PC-9 (cell line): ENCODE measurements at places on chromosomes 1 and 21. TPM values are rescaled to one million over a fixed set of nuclear protein-coding genes. Genes with fewer than 3 reads are reported as not detected.

The GBP7 gene
- total RNA-seq = not detected in 2 replicates

The LIN28A gene
- not detected in 2 replicates for total RNA-seq

The SLAMF7 gene
- total RNA-seq = 1.7 and 3.6 TPM in 2 replicates

The KRTAP7-1 gene
- not detected in 2 replicates for total RNA-seq

The BMP8A gene
- 0.31 TPM in 1 of 2 replicates, not detected in the other for total RNA-seq

The LAPTM5 gene
- total RNA-seq = 4.0 and 5.0 TPM in 2 replicates

GRCh38 chr21:44985441-44986401 lies 45.9 kb downstream of the SLX9 start:
- H3K4me1 ChIP-seq = no peaks in the 10 kb centered on the region
- no peaks in the 10 kb centered on the region for H3K36me3 ChIP-seq
- no peak for DNase-seq
- H3K4me3 ChIP-seq = no peak overlapping the region
- no peak overlapping the region for H3K27ac ChIP-seq

- H3K27ac ChIP-seq = no peak overlapping the region
- H3K4me1 ChIP-seq = no peaks in the 10 kb centered on the region
- no peak overlapping the region for H3K4me3 ChIP-seq
- H3K36me3 ChIP-seq = no peaks in the 10 kb centered on the region
- DNase-seq = peak; percentile 28
Observed at GRCh38 chr1:152461544-152461943, 47.5 kb upstream of the CRNN start.

DNA sequence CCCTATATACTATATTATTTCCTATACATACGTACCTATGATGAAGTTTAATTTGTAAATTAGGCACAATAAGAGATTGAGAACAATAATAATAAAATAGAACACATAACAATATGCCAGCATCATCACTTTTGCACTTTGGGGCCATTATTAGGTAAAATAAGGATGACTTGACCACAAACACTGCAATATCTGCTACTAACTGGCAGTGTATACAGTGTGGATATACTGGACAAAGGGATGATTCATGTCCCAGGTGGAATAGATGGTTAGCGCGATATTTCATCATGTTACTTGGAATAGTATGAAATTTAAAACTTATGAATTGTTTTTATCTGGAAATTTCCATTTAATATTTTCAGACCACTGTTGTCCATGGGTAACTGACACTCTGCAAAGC lies 35.4 kb upstream of the TXLNA start:
- H3K4me3 ChIP-seq = no peak overlapping the region
- no peak for DNase-seq
- H3K4me1 ChIP-seq = peaks cover 14% of the 10 kb centered on the region
- H3K27ac ChIP-seq = peak overlapping the region; percentile 36; the same call in 1 of the 2 replicates

GRCh38 chr1:223076362-223076761 lies 66.7 kb downstream of the TLR5 start:
- H3K4me1 ChIP-seq = no peaks in the 10 kb centered on the region
- H3K27me3 ChIP-seq = peaks cover 45% of the 10 kb centered on the region
- no peak for DNase-seq
- H3K27ac ChIP-seq = no peak overlapping the region
- no peak overlapping the region for H3K4me3 ChIP-seq

DNA sequence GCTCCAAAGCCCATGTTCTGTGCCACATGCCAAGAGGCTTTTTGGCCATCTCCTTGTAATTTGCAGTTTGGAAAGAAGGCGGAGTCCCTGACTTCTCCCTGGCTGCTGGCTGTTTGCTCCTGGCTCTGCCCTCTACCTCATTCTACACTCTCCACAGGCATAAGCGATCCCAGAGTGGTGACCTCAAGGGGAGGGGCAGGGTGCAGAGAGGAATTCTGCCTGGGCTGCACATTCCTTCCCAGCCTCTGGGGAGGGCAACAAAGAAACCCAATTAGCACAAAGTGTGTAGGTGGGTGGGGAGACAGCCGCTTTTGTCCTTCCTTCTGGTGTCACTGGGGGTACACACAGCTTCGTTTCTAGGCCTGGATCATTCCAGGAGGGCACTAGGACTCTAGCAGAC lies 95.3 kb downstream of the HIVEP3 start:
- H3K36me3 ChIP-seq = no peaks in the 10 kb centered on the region
- H3K27ac ChIP-seq = no peak overlapping the region
- DNase-seq = no peak
- H3K27me3 ChIP-seq = no peaks in the 10 kb centered on the region
- H3K4me1 ChIP-seq = peaks cover 11% of the 10 kb centered on the region; the same call in 1 of the 2 replicates
- no peak overlapping the region for H3K4me3 ChIP-seq

DNA sequence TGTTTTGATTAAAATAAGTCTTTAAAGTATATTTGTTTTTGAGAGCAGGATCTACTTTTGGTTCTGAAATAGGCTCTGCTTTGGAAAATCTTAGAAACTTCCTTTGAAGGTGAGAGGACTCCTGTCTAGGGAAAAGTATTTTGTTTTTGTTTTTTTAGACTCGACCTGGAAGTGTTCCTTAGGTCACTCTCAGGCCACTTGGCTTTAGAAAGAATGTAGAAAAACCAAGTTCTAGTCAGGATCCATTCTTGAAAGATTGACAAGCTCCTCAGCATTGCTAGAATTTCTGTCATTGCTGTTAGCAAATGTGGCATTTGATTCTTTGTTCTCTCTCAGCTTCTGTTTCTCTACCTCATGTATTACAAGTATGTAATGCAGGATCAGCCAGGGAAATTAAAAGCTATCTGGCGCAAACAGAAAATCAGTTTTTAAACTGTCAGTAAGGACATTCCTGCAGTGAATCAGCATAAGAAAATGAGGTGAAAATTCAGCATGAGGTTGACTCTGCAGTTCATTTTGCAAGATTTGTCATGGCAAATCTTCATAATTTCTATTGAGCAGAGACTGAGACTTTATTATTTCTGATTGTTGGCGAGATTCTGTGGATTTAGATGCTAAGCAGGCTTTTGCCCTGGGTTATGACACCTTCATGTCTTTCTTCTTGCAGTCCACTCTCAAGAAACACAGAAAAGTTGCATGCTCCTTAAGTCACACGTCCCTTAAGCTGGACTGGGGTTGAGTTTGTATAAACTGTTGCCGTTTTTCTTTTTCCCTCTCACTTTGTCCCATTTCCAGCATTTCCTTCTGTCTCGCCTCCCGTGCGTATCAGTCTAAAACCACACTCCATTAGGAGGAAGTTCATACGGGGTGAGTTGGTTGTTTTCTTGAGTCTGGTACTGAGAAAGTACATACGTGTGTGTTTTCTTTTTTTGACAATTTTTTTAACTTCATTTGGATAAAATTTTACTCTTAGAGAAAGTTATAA lies 12.6 kb downstream of the NTPCR start:
- no peak overlapping the region for H3K27ac ChIP-seq
- H3K4me3 ChIP-seq = no peak overlapping the region
- H3K27me3 ChIP-seq = no peaks in the 10 kb centered on the region
- no peak for DNase-seq
- no peaks in the 10 kb centered on the region for H3K4me1 ChIP-seq

DNA sequence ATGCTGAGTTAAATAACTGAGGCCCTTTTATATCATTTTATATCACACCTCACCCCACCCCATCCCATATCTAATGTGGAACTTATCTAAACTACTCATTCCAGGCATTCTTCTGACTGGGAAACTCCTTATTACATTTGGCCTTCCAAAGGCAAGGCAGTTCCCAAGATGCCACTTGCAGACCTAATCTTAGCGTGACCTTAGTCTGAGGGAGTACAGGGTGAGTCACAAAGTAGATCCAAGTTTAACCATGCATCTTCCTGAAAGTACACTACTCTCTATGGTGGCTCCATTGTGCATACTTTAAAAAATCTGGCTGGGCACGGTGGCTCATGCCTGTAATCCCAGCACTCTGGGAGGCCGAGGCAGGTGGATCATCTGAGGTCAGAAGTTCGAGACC lies 353.6 kb upstream of the C1orf87 start:
- no peak for DNase-seq
- no peaks in the 10 kb centered on the region for H3K27me3 ChIP-seq
- no peak overlapping the region for H3K4me3 ChIP-seq
- H3K4me1 ChIP-seq = no peaks in the 10 kb centered on the region

GRCh38 chr1:158644449-158644848 lies 39.4 kb downstream of the OR10Z1 start:
- no peaks in the 10 kb centered on the region for H3K4me1 ChIP-seq
- H3K27ac ChIP-seq = no peak overlapping the region
- no peak for DNase-seq
- no peak overlapping the region for H3K4me3 ChIP-seq
- no peaks in the 10 kb centered on the region for H3K36me3 ChIP-seq

DNA sequence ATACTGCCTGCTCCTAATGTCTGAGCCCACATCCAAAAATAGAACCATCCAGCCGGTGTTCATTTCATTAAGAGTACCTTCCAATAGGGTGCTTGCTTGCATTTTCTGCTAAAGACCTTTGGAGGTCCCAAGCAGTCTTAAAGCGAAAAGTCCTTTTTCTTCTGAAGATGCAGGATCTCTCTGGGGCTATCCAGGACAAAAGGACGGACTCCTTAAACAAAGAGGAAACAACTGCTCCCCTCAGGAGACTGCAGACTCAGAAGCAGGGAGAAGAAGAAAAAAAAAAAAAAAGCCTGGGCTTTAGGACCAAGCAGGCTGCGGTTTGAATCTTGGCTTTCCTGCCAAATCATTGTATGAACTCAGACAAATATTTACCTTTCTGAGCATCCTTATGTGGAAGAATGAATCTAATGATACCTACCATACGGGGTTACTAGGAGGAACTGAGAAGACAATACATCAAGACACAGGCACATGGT lies 204.0 kb downstream of the PLPP3 start:
- H3K27ac ChIP-seq = peak overlapping the region; percentile 83
- DNase-seq = no peak
- H3K36me3 ChIP-seq = no peaks in the 10 kb centered on the region
- H3K27me3 ChIP-seq = no peaks in the 10 kb centered on the region
- H3K4me1 ChIP-seq = peaks cover 51% of the 10 kb centered on the region

- H3K4me3 ChIP-seq = peak overlapping the region; percentile 20; the same call in 1 of the 2 replicates
- no peak for DNase-seq
- no peaks in the 10 kb centered on the region for H3K27me3 ChIP-seq
- H3K36me3 ChIP-seq = no peaks in the 10 kb centered on the region
- no peaks in the 10 kb centered on the region for H3K4me1 ChIP-seq
Observed at GRCh38 chr1:246698466-246699094, 25.6 kb upstream of the SCCPDH start.

DNA sequence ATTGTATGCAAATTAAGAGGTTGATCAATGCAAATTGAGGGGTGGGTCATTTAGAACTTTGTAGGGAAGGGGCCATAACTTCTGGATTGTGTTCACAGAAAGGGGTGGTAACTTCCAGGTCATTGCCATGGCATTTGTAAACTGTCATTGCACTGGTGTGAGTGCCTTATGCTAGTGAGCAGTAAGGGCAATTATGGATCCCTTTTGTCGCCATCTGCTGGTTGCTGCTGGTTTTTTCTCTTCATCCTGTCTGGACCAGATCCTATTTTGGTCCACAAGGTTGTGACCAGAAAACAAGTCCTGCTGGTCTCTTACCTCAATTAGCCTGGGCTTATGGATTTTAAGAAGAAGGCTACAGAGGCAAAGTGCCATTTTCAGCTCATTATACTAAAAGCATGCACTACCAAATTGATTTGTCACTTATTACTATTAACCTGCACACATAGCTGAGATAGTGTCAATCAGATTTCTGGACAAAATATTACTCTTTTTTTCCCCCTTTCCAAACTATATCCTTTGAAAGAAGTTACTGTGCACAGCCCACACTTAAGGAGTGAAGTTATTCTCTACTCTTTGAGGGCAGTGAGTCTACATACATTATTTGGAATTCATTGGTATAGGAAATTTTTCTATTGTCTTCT lies 196.2 kb downstream of the ZC3H11B start:
- no peak overlapping the region for H3K4me3 ChIP-seq
- H3K4me1 ChIP-seq = no peaks in the 10 kb centered on the region
- no peaks in the 10 kb centered on the region for H3K27me3 ChIP-seq
- no peak overlapping the region for H3K27ac ChIP-seq
- DNase-seq = peak; percentile 44

DNA sequence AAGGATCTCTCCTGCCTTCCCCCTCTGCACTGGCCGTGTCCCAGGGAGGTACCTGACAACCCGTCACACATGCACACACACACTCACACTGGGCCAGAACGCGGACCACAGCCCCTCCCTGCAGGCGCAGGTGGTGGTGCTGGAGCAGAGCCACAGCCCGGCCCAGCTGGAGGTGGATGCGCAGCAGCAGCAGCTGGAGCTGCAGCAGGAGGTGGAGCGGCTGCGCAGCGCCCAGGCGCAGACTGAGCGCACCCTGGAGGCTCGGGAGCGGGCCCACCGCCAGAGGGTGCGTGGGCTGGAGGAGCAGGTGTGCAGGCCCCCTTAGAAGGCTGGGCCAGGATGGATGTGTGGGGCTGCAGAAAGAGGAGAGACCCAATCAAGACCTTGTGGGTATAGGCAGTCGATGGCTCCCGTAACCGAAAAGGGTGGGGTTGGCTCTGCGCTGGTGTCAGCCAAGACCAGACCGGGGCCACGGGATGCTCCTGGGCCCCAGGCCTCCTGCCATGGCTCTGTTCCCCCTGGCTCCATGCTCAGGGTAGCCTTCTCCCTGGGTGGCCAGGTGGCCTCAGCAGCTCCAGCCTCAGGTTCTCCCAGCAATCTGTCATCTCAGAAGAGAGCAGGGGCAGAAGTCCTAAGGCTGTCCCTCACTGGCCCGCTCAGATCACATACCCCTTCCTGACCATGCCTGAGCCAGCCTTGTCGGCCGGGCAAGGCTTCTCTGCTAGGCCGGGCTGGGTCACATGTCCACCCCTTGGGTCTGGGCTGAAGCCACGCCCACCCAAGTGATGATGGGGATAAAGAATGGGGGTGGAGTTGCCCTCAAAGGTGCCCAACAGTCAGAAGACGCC lies 8.9 kb downstream of the MFAP2 start:
- H3K27me3 ChIP-seq = no peaks in the 10 kb centered on the region
- no peak overlapping the region for H3K4me3 ChIP-seq
- no peaks in the 10 kb centered on the region for H3K36me3 ChIP-seq
- no peak overlapping the region for H3K27ac ChIP-seq

DNA sequence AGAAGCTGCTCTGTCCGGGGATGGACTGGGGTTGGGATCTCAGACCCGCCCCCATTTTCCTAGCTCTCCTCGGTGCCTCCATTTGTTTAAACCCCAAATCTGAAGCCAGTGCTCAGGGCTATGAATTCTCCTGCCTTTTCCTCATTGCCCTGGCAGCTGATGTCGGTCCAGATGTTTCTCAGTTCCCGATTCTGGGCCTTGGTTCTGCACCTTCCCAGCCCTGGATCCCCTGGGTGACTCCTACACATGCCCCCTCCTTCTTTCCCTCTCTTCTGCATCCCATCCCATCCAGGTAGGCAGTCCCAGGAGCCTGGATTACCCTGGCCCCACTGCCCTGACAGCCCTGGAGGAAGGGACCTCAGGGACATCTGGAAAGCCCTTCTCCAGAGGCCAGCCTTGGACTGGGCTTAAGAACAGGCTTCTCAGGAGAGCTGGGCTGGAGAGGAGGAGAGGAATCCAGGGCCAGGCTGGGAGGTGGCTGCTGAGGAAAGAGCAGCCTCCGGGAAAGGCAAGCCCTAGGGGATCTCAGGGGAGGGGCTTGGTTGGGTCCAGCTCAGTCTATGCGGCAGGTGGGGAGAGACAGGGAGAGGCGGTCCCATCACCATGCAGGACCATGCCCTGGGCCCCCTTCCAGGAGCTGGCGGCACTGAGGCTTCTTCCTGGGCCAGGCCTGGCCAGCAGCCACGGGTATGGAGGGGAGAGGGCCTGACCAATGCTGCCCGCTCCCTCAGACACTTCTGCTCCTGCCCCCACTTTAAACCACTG lies 6.8 kb upstream of the EPS8L3 start:
- H3K27me3 ChIP-seq = no peaks in the 10 kb centered on the region
- no peak overlapping the region for H3K27ac ChIP-seq
- peaks cover 18% of the 10 kb centered on the region for H3K4me1 ChIP-seq
- no peak overlapping the region for H3K4me3 ChIP-seq
- H3K36me3 ChIP-seq = no peaks in the 10 kb centered on the region
- no peak for DNase-seq
